ENCODE measurements at places on chromosomes 3 and 15.

GRCh38 chr3:39280571-39280970 lies 735 bp upstream of the CX3CR1 start:
- DNase-seq: no peak

DNA sequence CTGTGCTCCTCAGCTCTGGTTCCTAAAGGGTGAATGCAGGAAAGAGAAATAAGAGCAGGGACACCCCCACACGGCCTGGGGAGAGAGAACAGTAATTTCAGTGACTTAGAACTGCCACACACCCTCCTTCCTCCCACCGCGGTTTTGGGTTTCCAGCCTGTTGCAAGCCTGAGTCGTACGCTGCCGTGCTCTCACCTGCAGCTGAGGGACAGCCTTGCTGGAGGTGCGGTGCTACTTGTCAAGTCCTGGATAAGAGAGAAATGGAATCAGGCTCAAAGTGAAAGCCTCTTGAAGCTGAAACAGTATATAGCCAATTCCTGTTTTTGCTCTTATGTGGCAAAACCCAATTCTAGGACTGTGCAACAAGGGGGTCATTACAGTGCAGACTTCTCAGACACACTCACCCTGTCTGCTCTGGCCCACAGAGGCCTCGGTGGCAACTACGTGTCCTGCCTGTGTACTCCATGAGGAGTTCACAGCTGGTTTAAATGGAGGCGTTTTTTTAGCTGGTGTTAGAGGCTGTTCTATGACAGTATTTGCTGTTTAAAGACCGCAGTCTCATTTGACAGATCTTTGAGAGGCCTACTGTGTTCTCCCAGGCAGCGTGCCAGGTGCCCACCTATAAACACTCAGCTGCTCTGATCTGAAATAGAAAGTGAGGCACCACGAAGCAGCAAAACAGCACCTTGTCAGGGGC lies 42.9 kb downstream of the TBC1D2B start:
- peak; percentile 55 for DNase-seq

GRCh38 chr15:68450192-68450591 lies 18.2 kb upstream of the ITGA11 start:
- no peak for DNase-seq

- DNase-seq: no peak
These were observed 70.0 kb upstream of the LIMD1 start for GRCh38 chr3:45524565-45524964.

DNA sequence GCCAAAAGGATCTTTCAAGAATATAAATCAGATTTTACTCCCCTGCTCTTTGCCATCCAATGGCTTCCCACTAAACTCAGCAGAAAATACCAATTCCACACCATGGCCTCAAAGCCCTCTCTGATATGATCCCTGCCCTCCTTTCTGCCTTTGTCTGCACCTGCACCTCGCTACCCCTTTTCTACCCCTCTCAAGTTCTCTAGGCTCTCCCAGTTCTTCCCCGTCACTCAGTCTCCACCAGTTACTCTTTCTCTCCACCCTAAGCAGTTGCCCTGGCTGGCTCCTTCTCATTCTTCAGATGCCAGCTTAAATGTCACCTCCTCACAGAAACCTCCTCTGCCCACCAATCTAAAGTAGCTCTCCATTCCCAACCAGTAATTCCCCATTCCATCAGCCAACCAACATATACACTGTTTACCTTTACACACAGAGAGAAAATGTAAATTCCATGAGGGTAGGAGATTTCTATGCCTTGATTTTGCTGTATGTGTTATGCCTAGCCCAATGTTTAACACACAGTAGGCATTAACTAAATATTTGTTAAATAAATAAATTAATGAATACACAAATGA lies 93.6 kb upstream of the LPP start:
- DNase-seq: no peak
